ENCODE measurements at places on chromosomes 3 and 15.

DNA sequence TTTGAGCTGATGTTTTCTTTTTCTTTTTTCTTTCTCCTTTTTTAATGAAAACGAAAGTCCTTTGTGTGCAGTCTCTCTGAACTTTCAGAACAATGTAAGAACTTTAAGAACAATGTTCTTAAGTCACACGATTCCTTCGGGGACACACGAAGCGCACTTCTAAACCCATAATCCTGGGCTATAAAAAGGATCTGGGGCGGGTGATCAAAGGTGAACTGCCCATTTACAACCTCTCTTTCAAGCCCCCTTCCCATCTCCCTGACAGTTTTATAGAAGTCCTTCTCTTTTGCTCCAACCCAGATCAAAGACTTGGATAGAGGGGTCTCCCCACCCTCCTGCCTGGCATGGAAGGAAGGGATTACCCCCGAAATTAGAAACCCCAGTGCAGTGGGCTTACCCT is 126.8 kb downstream of the BDH1 start:
- no peak for DNase-seq

- no peak for DNase-seq
These were observed 363.2 kb downstream of the NAALADL2 start for GRCh38 chr3:175222356-175222755.

DNA sequence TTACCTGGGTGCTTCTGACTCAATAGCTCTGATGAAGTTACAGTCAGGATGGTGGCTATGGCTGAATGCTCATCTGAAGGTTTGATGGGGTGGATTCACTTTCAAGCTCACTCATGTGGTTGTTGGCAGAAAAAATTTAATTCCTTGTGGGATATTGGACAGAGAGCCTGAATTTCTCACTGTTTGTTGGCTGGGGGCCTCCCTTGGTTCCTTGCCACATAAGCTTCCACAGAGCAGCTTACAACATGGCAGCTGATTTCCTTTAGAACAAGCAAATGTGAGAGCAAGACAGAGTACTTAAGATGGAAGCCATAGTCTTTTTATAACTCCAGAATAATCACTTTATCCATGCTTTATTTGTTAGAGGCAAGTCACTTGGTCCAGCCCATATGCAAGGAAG is 150.6 kb downstream of the PPM1L start:
- DNase-seq = no peak

DNA sequence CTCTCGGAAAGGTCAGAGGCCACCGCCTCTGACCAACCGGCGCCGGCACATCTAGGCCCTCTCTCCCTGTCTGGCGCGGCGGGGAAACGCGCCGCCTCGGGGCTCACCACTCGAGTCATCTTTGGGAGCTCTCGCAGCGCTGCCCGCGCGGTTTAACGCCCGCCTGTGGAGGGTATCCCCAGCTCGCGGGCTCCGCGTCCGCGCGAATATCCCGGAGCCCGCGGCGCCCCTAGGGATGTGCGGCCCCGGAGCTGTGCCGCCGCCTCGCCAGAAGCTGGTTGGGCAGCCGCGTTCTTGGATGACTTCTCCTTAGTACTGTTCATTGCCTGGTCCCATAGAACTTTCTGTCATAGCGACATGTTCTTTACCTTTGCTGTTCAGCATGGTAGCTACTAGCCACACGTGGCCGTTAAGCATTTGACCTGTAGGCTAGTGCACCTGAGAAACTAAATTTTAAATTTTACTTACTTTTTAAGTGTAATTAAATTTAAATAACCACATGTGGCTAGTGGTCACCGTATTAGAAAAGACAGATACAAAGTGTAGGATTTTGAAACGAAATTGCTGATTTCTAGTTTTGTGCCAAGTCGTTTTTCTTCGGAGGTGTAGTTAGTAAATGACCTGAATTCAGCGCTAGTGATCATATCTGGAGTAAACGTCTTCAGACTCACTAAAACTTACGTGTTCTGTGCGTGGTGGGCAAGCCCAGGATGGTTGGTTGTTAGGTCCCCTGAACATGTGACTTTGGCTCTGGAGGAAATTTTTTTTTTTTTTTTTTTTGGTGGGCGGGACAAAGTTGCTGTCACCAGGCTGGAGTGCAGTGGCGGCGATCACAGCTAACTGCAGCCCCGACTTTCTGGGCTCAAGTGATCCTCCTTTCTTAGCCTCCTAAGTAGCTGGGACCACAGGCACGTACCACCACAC is 835 bp downstream of the ARIH2 start:
- no peak for DNase-seq

GRCh38 chr3:194687638-194688199 is 2.0 kb downstream of the FAM43A start:
- peak; percentile 36 for DNase-seq

DNA sequence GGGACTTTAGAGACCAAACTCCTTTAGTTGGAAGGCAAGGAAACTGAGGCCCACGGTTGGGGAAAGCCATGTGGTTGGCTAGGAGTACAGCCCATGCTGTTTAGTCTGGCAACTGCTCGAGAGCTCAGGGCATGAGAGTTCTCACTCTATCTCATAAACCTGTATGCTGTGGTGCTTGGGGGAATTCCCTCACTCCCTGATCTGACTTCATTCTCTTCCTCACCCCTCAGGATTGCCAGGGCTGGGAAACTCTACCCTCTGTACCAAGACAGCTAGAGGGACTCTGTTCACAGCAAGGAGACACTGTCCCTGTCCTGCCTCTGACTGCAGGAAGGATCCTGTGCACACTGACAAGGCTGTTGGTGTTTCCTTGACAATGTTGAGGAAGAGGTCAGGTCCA is 230.2 kb downstream of the ZNF621 start:
- DNase-seq = no peak

GRCh38 chr15:95843241-95843910 is 487.1 kb upstream of the NR2F2 start:
- no peak for DNase-seq
